SJCRH30 (cell line): ENCODE measurements at places on chromosomes 2 and 18.

DNA sequence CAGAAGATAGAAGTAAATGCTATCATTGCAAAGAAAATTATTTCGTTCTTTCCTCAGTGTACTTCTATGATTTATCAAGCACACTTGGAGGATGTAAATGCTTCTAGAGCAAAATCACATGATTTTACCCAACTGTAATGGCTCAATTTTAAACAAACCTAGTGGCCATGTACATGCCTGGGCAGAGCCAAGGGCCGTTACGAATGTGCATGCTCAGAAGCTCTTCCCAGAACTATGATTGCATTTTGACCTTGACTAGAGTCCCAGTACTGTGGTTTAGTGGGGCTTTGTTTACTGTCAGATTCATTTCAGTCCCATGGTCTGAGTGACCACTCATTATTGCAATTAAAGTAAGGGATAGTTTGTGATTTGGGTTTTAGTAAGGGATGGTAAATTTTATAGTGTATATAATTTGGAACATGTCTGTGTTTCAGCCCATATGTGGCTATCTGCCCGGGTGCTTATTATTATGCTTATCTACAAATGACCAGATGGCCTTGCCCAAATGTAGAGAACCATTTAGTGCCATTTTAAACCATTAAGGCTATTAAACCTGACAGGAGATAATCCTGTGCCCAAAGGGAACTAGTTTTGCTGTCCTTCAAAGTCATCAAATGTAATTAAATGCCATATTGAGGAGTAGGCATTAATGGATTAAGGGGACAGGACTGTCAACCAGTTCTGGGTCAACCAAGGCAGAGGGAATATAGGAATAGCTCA is 239.1 kb downstream of the ICOS start:
- no peak overlapping the region for H3K4me3 ChIP-seq
- H3K27ac ChIP-seq = no peak overlapping the region
- DNase-seq = no peak
- no peaks in the 10 kb centered on the region for H3K27me3 ChIP-seq
- 0 out of 2 replicates have a peak, but pooled peaks cover 4% of the 10 kb centered on the region for H3K4me1 ChIP-seq

- H3K36me3 ChIP-seq = no peaks in the 10 kb centered on the region
- peak; percentile 45 for DNase-seq
- peaks cover 9% of the 10 kb centered on the region; the same call in 1 of the 2 replicates for H3K27me3 ChIP-seq
- H3K27ac ChIP-seq = no peak overlapping the region
- H3K4me1 ChIP-seq = no peaks in the 10 kb centered on the region
These were observed 125.4 kb downstream of the TPO start for GRCh38 chr2:1538663-1539062.

GRCh38 chr18:46301081-46301480 is 196.9 kb downstream of the HAUS1 start:
- H3K27ac ChIP-seq = no peak overlapping the region
- no peak overlapping the region for H3K4me3 ChIP-seq
- no peaks in the 10 kb centered on the region for H3K36me3 ChIP-seq
- no peaks in the 10 kb centered on the region for H3K27me3 ChIP-seq
- DNase-seq = no peak

DNA sequence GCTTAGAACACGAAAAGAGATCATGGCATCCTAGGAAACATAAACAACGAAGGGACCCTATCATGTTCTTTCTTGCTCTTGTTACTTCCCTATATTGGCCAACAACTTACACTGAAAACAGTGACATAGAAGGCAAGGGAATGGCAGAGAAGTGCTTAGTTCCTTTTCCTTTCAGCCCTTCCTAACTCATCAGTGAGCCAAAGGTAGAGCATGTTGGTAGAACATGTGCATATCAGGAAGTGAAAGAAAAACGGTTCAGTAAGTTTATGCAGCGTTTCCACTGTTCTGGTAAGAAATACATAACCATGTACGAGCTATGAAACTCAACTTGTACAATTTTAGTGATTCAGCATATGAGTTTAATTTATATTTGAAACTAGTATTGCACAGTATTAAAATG is 21.7 kb downstream of the AKAIN1 start:
- H3K27ac ChIP-seq = no peak overlapping the region
- no peaks in the 10 kb centered on the region for H3K36me3 ChIP-seq
- no peaks in the 10 kb centered on the region for H3K4me1 ChIP-seq
- DNase-seq = no peak

GRCh38 chr2:29519338-29519925 is 402.0 kb downstream of the ALK start:
- H3K27me3 ChIP-seq = no peaks in the 10 kb centered on the region
- no peak for DNase-seq
- H3K36me3 ChIP-seq = peaks cover 16% of the 10 kb centered on the region
- no peak overlapping the region for H3K4me3 ChIP-seq
- H3K4me1 ChIP-seq = no peaks in the 10 kb centered on the region
- no peak overlapping the region for H3K27ac ChIP-seq
